ENCODE measurements at places on chromosomes 3 and 15.
A peak's percentile ranks its signal among the peaks of the same experiment; 100 is the strongest.

GRCh38 chr3:72101494-72101893, 316.5 kb upstream of the PROK2 start:
- H3K36me3 ChIP-seq = no peaks in the 10 kb centered on the region
- H3K27me3 ChIP-seq = peaks cover 4% of the 10 kb centered on the region
- peaks cover 72% of the 10 kb centered on the region for H3K4me1 ChIP-seq
- H3K27ac ChIP-seq = peak overlapping the region; percentile 99
- peak overlapping the region; percentile 33 for H3K4me3 ChIP-seq
- DNase-seq = no peak

DNA sequence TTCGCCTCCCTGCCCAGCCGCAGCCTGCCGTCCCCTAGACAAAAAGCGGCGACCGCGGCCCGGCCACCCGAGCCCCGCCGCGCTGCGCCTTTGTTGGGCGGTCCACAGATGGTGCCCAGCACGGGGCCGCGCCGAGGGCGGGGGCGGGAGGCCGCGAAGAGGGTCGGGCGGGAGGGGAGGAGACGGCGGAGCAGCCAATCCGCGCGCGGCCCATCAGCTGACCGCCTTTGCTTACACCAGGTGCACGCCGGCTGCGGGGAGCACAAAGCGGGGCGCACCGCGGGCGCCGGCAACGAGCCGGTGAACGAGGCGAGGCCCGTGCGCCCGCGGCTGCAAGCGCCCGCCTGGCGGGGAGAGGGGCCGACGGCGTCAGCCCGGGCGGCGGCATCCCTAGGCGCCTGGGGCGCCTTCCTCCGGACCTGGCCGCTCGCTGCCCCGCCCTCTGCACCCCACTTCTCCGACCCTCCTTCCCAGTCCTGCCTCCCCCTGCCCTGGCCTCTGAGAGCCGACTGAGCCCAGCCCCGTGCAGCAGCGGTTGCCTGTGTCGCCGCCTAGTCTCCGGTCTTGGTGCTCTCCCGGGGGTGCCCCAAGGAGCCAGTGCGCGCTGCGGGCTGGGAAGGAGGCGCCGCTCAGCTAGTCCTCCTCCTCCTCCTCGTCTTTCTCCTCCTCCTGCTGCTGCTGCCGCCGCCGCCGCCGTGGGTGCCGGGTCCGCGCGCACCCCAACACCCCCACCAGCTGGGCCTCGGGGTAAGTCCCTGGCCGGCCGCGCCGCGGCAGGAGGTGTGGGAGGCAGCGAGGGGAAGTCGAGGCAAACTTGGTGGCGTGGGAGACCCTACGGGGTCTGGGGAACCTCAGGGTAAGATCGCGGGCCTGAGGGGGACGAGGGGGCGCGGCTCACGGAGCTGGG, at the start of gene LRRN1:
Gene LRRN1 (plus strand): TSS at position 259 of the 907 bp plus-strand sequence. CDS start 45,211 bp downstream, outside the sequence.
- DNase-seq = peak; percentile 41
- H3K27ac ChIP-seq = no peak within 1 kb of the TSS
- peaks cover 16% of the 10 kb centered on the region for H3K4me1 ChIP-seq
- no peaks in the 10 kb centered on the region for H3K36me3 ChIP-seq
- H3K4me3 ChIP-seq = peak within 1 kb of the TSS; percentile 97

GRCh38 chr15:62928242-62928999, 114.1 kb upstream of the TPM1 start:
- H3K36me3 ChIP-seq = no peaks in the 10 kb centered on the region
- no peak overlapping the region for H3K4me3 ChIP-seq
- H3K27ac ChIP-seq = no peak overlapping the region
- H3K4me1 ChIP-seq = no peaks in the 10 kb centered on the region

DNA sequence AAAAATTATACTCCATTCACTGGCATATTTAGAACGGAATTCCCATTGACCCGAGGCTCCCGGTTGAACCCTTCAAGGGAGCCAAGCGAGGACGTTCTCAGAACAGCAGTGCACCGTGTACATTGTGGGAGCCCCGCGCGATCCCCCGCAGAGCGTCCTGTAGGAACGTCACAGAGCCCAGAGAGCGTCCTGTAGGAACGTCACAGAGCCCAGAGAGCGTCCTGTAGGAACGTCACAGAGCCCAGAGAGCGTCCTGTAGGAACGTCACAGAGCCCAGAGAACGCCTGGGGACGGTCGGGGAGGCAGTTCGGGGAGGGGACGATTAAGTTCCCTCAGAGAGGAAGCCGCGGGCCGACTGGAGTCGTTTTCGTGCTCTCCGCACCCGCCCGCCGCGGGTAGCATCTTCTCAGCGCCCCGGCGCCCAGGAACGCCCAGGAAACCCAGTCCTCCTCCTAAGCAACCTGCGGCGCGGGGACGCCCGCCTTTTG, 506 bp upstream of the ATP1B3 start:
- H3K27me3 ChIP-seq = no peaks in the 10 kb centered on the region
- peak overlapping the region; percentile 97 for H3K27ac ChIP-seq
- peak overlapping the region; percentile 97 for H3K4me3 ChIP-seq
- DNase-seq = no peak

GRCh38 chr3:174596447-174596982, 262.6 kb upstream of the NAALADL2 start:
- DNase-seq = no peak
- H3K36me3 ChIP-seq = no peaks in the 10 kb centered on the region
- no peaks in the 10 kb centered on the region for H3K27me3 ChIP-seq
- H3K4me1 ChIP-seq = no peaks in the 10 kb centered on the region

- peak within 1 kb of the TSS; percentile 95 for H3K4me3 ChIP-seq
- H3K27me3 ChIP-seq = peaks cover 53% of the 10 kb centered on the region
- H3K36me3 ChIP-seq = peaks cover 6% of the 10 kb centered on the region
- peak; percentile 19 for DNase-seq
Measured at GRCh38 chr15:83106994-83107840, at the start of gene TM6SF1. Gene TM6SF1, plus strand, starts transcription at chr15:83107645. Its CDS starts 36 bp downstream, at chr15:83107681.

DNA sequence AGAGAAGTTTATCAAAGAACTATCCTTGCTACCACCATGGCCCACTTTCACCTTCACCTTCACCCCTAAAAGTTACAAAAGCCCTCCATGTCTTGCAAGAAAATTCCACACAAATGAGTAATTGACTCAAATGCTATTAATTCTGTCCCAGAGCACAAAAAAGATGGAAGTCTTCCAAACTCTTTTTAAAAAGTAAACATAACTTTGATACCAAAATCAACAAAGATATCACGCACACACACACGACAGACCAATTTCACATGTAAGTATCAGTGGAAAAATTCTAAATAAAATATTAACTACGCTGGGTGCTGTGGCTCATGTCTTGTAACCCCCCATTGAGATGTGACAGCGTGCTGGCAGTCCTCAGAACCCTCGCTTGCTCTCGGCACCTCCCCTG, 1.1 kb upstream of the MCCC1 start:
- DNase-seq = no peak
- no peaks in the 10 kb centered on the region for H3K36me3 ChIP-seq
- H3K4me1 ChIP-seq = peaks cover 27% of the 10 kb centered on the region
- no peak overlapping the region for H3K27ac ChIP-seq
- no peaks in the 10 kb centered on the region for H3K27me3 ChIP-seq

- H3K27ac ChIP-seq = no peak overlapping the region
- H3K4me3 ChIP-seq = no peak overlapping the region
- DNase-seq = no peak
- peaks cover 24% of the 10 kb centered on the region for H3K4me1 ChIP-seq
- H3K36me3 ChIP-seq = no peaks in the 10 kb centered on the region
Measured at GRCh38 chr15:38068626-38069391, 134.4 kb downstream of the TMCO5A start.

GRCh38 chr3:175484666-175485065, 625.5 kb downstream of the NAALADL2 start:
- H3K4me1 ChIP-seq = no peaks in the 10 kb centered on the region
- DNase-seq = no peak
- H3K4me3 ChIP-seq = no peak overlapping the region
- H3K27me3 ChIP-seq = no peaks in the 10 kb centered on the region

DNA sequence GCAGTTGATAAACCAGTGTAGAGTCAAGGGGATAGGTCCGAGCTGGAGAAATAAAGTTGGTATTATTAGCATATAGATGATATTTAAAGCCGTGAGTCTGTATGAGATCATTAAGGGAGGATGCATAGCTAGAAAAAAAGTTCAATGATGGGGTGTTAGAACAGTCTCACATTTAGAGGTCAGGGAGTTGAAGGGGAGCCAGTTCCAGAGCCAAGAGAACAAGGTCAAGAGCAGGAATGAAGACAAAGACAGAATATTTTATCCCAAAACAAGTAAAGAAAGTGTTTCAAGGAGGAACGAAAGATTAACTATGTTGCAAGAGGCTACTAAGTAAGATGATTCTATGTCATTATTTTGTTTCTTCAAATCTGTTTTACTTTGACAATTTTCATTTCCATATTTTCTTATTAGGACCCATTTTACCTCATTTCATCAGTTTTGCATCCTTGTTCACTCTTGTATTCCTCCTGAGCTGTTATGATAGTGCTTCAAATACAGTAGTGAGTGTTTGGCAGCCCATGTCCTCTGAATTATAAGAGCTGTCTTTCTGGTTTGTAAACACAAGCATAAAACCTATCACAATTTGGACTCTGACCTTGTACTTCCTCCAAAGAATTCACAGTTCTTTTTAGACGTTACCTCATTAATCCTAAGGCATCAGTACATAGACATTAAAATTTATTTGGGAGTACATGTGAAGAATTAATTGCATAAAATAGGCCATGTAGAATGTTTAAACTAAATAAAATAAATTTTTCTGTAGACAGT, 695.7 kb upstream of the NECTIN3 start:
- H3K27me3 ChIP-seq = no peaks in the 10 kb centered on the region
- no peak overlapping the region for H3K27ac ChIP-seq
- no peak for DNase-seq
- no peaks in the 10 kb centered on the region for H3K4me1 ChIP-seq
- no peak overlapping the region for H3K4me3 ChIP-seq

DNA sequence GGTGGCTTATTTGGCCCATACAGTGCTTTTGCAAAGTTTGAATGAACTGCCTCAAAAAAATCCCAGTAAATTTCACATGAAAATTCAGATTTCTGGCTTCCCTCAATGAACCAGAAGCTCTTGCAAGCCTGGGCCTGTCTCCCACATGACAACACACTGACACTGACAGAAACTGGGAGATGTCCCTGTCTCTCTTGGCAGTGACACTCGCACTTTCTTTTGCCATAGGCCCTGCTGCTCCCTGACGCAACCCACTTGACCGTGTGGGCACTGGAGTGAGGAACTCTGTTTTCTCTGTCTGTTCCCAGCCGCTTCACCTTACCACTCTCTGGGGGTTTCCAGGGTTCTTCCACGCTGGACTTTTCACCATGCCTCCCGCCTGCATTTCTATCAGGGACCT, 524.5 kb downstream of the SHQ1 start:
- peaks cover 3% of the 10 kb centered on the region for H3K4me1 ChIP-seq
- H3K27ac ChIP-seq = no peak overlapping the region
- no peak for DNase-seq
- peaks cover 16% of the 10 kb centered on the region for H3K27me3 ChIP-seq
- peaks cover 8% of the 10 kb centered on the region for H3K36me3 ChIP-seq

DNA sequence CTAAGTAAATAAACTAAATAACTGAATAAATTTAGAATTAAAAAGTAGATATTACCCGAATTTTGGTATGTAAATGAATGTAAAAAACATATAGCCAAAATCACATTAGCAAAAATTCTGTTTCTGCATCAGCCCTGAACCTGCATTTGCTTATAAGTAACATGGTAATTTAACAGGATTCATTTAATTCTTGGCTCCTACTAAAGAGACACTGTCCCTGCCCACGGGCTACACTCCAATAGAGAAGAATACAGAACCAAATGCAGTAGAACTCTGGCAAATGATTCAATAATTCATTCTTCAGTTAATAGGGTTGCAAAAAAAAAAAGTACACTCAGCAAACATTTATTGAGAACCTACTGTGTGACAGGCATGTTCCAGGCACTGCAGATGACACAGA, 20.8 kb upstream of the CNBP start:
- H3K4me3 ChIP-seq = no peak overlapping the region
- DNase-seq = no peak
- H3K27ac ChIP-seq = no peak overlapping the region
- peaks cover 4% of the 10 kb centered on the region for H3K27me3 ChIP-seq

DNA sequence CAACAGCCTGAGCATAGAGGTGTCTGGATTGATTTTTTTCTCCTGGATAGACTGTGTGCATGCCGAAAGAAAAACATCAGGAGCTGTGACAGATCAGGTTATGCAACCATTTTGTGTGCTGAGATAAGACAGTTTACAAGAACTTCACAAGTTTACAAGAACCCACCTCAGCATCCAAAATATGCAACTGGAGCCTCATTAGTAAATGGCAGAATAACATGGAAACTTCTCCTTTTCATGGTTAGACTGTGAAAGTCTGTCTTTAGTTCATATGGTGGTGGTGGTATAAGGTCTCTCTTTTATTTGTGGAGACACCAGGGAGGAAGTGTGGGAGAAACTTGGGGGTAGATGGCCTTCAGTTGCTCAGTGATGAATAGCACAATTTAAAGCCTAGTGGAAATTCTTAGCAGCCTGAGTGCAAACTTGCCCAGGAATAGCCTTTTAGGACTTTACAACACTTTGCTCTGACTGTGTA, 3.7 kb upstream of the ZNF609 start:
- no peaks in the 10 kb centered on the region for H3K27me3 ChIP-seq
- H3K36me3 ChIP-seq = no peaks in the 10 kb centered on the region
- no peak overlapping the region for H3K27ac ChIP-seq
- peaks cover 32% of the 10 kb centered on the region for H3K4me1 ChIP-seq
- peak overlapping the region; percentile 73 for H3K4me3 ChIP-seq

DNA sequence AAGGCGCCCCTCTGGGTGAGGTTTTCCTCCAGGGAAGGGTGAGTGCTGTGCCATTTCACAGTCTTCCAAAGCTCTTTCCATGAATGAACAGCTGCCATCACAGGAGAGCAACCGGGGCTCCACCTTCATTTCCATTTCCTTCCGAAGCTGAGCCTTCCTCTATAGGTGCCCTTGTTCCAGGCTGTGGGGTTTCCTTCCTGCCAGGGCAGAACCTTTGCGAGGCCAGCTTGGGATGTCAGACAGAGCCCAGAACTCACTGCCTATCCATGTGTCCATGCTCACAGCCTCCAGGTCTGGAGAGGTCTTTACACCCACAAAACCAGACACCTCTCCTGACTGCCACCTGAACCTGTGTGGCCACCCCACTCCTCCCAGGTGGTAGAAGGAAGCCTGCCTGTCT, 49.2 kb downstream of the SLCO2A1 start:
- H3K27me3 ChIP-seq = peaks cover 11% of the 10 kb centered on the region
- H3K4me1 ChIP-seq = no peaks in the 10 kb centered on the region
- no peak for DNase-seq
- no peak overlapping the region for H3K27ac ChIP-seq
- H3K4me3 ChIP-seq = no peak overlapping the region
